ENCODE measurements at places on chromosomes 6 and 20.

GRCh38 chr6:30041821-30042220 lies 19.2 kb upstream of the POLR1H start:
- no peak for DNase-seq

DNA sequence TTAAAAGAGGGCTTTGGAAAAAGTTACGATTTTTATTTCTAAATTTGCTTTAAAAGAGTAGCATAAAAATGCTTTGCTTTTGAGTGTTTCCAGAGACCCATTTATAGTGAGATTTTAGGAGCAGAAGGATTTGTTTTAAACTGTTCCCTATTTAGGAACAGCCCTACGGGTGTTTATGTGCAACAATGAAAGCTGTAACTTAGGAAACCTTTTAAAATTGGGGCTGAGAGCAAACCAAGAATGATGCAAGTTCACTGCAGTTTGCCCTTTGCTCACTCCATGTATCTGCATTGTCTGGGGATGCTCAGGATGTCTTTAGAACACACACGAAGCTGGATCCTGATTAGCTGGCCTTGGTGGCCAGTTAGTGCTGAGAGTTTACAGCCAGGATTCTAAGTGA lies 40.9 kb downstream of the GHRH start:
- DNase-seq, result peak; percentile 27

GRCh38 chr6:1461207-1461606 lies 71.8 kb downstream of the FOXF2 start:
- DNase-seq, result no peak

DNA sequence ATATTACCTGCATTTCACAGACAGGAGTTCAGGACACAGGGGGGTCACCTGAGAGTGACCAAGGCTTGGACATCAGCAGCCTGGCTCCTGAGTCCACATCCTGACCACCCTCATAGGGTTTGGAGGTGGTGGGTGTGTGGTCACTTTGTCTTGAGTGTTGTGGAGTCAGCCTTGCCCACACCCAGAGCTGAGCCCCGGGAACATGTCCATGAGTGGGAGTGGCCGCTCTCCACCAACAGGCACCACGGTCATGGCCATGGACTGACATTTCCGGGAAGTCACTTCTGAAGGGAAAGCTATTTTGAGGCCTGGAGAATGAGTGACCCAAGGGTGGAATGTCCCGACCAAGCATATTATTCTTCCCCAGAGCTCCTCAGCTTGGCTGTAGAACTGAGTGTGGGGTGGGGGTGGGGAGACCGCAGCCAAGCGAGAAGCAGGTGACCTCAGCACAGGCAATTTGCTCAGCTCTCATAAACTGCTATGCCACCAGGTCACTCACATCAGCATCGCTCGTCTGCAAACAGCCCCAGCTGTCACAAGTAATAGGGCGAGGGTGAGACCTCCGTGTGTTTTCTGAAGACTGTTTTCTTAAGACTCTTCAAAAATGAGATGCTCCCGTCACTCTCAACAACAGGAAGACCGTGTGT lies 348.6 kb upstream of the CDH4 start:
- no peak for DNase-seq

DNA sequence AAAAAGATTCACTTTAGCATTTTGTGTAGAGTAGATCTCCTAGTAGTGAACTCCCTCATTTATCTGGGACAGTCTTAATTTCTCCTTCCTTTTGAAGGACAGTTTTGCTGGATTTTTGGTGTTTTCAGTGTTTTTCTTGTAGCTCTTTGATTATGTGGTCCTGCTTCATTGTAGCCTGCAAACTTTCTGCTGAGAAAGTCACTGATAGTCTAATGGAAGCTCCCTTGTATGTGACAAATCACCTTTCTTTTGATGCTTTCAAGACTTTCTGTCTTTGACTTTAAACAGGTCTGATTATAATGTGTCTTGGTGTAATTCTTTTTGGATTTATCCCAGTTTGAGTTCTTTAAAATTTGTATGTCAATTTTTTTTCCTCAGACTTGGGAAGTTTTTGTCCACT lies 86.1 kb downstream of the FAM83B start:
- DNase-seq, result no peak

GRCh38 chr6:92967362-92967761 lies 452.0 kb downstream of the EPHA7 start:
- no peak for DNase-seq

DNA sequence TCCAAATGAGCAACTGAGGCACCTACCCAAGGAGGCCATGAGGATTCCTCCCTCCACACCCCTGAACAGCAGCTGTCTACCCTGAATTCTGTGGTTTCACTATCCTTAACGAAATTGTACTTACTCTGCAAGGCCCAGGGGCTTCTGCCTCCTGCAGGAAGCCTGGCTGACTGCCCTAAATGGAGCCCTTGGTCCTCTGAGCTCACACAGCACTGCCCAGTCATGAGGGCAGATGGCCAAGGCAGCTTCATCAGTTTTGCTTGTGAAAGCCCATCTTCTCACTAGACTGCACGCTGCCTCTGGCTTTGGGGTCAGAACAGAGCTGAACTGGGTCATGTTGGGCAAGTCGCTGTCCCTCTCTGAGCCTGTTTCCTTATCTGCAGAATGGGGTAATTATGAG lies 26.4 kb upstream of the SIRPA start:
- peak; percentile 37 for DNase-seq

- no peak for DNase-seq
These were observed 98.7 kb downstream of the ZDHHC14 start for GRCh38 chr6:157479464-157480303.

GRCh38 chr6:151008425-151008824 lies 142.9 kb downstream of the MTHFD1L start:
- no peak for DNase-seq

DNA sequence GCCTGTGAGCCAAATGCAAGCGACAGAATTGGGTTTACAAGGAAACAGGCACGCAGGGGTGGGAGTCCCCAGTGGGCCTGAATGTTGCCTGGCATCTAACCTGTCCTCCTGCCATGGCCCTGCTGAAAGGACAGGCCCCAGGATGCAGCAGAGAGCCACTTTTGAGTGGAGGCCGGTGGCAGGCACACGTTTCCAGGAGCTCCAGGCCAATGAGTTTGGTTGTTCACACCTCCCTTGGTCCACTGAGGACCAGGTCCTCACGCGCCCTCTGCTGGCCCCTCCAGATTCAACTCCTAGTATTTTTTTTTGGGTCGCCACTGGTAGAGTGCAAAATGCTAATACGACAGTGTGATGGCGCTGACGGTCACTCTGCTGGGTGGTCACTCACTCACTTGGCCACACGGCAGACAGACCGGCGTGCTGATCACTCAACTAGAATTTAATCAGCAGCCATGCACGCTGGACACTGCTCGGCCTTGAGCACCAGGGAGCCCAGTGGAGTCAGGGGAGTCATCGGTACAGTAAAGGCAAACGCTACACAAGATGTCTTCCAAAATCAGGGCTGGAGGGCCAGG lies 81.7 kb upstream of the NFATC2 start:
- peak; percentile 41 for DNase-seq

DNA sequence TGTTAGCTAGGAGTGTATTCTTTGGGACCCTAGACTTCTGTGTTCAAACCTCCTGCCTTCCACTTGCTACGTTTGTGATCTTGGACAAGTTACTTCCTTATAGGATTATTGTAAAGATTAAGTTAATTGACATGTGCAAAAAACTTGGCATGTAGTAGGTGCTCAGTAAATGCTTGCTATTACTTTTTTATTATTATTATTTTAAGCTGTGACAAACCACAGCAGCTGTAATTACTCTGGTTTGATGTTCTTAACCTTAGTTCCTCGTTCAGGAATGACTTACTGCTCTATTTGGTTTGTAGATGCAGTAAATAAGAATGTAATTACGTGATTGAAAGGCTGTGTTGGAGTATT lies 3.2 kb downstream of the ARFGEF2 start:
- DNase-seq, result no peak

GRCh38 chr20:588932-589672 lies 21.0 kb downstream of the TCF15 start:
- DNase-seq, result peak; percentile 81

- DNase-seq, result no peak
These were observed 32.6 kb downstream of the UTRN start for GRCh38 chr6:144317736-144318135.

DNA sequence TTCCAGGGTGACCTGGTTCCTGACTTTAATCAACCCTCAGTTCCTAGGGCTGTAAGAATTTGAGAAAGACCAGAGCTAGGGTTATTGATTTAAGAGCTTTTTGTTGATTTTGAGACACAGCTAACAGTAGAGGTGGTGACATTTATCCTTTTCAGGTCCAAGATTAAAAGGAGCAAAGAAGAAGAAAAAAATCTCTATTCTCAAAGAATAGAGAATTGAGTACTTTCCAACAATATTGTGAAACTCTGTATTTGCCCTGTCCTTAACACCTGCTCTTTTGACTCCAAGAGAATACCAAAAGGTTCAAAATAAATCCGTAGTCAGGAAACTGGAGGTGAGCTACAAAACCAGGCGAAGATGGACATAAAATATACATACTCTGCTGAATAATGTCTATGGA lies 7.3 kb downstream of the PAQR8 start:
- no peak for DNase-seq

DNA sequence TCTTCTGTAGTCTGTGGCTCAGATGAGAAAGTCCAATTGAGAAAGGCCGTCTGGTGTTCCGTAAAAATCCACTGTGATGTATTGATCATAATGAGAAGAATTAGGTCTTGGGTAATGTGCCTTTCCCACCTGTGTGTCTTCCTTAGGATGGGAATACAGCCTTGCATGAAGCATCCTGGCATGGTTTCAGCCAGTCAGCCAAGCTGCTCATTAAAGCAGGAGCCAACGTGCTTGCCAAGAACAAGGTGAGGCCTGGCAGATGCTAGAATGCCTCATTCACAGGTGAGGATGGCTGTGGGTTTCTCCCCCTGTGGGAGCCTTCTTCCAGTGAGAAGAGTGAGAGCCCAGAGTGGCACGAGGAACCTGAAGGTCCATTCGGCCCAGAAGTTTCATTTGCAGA lies 32.7 kb downstream of the LYRM2 start:
- DNase-seq, result no peak

DNA sequence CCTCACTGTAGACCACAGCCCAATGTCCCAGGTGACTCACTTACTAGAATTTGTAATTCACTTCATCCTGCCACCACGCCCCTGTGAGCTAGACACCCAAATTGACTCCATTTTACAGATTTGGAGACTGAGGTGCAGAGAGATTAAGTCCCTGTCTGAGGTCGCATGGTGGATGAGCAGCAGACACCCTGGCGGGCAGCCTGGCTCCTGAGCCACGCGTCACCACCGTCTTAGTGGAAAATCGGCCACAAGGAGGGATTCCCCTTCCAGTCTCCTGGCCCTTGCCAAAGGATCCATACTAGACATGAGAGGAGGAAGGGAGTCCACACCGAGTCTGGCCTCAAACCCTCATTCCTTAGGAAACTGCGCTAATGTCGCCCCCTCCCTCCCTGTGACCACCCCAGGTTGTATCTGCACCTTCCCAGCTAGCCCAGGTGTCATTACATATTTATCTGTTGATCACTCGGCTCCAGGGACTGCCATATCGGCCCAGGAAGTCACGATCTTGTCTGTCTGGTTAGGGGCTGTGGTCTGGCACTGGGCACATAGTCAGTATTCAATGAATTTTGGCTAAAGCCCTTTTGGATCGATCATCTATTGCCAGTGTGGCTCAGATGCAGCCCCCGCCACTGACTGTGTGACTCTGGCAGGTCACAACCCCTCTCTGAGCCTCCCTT lies 25.7 kb upstream of the PTGIS start:
- no peak for DNase-seq

DNA sequence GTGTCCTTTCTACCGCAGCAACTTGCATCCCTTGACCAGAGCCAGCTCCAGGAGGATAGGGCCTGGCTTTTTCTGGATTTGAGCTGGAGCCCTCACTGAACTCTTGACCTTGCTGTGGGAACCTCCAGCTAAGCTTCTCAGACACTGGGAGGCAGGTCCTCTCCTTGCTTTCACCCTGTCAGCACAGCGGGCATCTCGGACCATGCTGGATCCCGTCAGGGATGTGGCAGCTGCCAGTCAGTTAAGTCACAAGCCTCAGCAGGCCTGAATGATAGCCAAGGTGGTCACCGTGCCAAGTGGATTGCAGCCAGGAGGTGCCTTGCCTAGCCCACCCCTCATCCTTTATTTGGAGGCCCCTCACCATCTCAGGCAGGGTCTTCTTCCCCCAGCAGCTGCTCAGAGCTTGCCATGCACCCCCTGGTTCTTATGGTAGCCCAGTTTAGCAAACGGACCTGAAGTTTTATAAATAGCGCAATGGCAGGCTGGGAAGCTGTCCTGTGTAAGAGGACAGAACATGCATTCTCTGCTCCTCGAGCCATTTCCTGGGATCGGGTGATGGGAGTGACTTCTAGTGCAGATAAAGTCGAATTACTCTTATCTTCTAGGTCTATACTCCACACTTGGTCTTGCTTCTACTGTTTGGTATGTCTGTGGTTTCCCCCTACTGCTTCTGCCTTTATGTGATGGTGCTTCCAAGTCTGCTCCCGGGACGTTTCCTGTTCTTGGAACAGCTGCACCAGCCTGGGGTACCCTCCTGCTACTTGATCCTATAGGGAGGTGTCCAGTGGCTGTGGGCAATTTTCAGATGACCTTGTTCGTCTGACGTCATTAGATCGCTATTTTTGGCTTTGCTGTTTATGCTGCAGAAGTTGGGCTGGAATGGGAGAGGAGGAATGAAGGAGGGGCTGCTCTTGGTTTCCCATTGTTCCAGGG lies 7.1 kb upstream of the MYLK2 start:
- no peak for DNase-seq

Measured in inflammatory macrophage (primary cell).